ENCODE measurements at places on chromosomes 6 and 20.

DNA sequence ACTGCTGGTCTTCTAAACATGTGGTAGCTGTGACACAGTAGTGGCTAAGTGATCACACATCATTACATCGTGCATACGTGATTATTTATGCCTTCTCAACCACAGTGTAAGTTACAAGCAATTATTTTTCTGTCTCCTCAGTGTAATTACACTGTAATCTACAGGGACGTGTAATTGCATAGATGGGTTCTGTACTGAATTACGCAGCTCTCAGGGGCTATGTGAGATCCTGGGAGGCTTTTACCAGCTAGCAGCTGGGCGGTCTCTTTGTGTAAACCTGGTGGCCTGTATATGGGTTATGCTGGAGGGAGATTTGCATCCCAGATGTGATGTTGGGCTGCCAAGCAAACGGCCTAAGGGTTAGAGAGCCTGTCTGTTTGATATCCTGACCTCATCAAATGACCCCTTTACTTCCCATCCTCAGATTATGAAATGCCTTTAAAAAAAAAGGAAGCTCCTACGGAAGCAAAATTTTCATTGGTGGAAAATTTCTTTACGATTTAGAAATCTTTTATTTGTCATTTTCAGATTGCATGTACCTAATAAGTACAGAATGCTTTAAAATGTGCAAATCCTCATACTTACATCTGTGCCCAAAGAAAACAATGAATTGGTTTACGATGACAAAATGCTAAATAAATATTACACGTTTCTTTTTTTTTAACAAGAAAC is 402.8 kb upstream of the JAG1 start:
- DNase-seq = peak; percentile 58

DNA sequence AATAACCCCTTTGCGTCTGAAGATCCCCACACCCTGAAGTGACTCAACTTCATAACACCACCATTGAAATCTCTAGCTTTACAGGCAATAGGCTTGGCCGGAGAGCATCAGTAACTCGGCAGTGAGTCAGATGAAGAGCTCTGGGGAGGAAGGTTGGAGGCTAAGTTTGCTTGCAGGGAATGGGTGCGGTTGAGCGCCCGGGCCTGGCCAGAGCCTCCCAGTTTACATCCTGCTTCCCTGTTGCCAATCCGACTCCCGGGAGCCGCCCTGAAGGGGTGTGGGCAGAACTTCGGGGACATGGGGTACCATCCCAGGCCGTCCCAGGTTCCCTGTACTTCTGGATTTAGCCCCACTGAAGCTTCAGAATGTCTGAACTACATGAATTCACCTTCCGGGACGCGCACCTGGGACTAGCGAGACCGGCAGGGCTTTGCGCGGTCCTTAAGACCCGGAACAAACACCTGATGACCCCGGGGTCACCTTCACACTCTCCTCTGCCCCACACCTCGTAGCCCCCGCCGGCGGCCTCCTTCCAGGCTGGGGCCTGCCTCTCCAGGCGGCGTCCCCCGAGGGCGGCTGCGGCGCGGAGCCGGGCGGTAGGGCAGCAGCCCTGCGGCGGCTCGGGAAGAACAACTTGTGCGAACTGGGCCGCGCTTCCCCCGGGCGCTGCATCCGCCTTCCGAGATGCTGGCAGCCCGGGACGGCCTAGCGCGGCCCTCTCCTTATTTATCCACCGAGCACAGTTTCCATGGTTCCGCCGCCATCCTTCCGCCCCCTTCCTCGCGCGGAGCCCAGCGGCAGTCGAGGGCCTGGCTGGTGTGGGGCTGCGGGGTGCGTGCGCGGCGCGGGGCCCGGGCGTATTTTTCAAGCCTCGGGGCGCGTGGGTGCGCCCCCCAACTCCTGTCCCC is 56.6 kb upstream of the RREB1 start:
- peak; percentile 91 for DNase-seq

DNA sequence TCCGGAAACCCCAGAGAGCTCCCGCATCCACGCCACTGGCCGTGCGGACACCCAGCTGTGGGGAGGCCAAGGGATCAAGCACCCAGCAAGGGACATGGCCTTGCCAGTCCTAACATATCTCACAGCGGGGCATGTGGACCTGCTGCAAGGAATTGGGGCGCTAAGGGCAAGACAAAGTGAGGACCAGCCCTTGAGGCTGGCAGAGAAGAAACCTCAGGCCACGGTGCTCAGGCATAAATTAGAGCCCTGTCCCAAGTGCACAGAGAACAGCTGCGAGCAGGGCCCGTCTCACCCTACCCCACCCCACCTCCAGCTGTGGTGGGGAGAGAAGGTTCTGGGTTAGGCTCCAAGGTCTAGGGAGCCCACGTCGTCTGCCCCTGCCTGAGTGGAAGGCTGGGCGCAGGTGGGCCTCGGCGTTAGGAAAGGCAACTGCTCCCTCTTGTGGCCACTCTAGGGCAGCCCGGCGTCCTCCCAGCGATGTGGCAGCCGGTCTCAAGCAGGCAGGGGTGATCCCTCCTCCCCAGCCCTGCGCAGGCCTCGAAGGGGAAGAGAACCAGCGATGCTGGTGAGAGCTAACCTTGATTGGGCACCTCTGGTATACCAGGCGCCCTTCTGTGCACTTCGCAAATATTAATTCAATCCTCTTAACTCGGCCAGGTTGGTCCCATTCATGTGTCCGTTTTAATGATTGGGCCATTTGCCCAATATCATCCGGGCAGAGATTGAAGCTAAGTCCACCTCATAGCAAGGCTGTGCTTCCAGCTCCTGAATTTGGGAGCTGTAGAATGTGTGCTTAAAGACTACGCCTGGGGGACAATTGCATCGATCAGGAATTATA is 235.8 kb downstream of the NFATC2 start:
- peak; percentile 93 for DNase-seq

DNA sequence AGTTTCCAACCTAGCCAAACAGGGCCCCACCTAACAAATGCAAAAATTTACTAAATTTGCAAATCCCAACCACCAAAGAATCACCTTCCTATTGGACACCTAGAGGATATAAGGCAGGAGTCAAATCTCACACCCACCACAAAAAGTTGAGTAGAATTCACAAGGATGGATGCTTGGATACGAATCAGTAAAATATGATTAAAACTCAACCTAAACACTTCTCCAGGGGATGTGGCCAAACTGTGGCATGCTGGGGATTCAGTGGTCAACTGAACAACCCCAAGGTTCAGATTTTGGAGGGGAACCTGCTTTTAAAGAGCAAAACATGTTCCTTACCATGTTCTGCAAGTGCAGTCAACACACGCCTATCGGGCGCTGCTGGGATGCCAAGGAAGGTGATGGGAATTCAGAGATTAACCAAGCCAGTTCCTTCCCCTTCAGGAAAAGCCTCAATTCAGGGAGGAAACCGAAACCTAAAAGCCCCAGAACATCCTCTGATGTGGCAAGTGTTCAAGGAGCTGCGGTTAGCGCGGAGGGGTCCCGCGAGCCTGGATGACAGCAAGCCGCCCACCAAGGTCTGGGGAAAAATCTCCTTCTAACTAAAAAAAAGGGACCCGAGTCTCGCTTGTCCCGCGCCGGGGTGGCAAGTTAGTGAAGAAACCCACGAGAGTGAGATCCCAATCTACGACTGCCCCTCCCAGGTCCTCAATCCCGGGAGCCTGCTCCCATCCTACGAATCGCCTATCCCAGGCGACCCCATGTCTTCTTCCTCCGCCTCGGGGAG is 902 bp downstream of the SAMHD1 start:
- DNase-seq = no peak

- DNase-seq = no peak
These were observed 15.9 kb upstream of the FANCE start for GRCh38 chr6:35436071-35436857.

DNA sequence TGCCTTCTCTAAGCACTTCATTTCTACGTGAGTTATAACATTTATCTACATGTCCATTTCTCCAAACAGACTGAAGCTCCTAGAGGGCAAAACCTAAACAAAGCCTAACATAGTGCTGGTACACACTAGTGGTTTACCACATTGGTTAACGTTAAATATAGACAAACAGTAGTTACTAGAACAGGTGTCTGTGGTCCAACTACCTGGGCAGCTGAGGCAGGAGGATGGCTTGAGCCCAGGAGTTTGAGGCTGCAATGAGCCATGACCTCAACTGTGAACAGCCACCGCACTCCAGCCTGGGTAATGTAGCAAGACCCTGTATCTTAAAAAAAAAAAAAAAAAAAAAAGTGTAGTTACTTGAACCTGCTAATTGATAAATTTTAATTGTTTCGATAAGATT is 26.5 kb downstream of the PTPRK start:
- no peak for DNase-seq

GRCh38 chr6:110147870-110148269 is 31.6 kb downstream of the WASF1 start:
- no peak for DNase-seq

DNA sequence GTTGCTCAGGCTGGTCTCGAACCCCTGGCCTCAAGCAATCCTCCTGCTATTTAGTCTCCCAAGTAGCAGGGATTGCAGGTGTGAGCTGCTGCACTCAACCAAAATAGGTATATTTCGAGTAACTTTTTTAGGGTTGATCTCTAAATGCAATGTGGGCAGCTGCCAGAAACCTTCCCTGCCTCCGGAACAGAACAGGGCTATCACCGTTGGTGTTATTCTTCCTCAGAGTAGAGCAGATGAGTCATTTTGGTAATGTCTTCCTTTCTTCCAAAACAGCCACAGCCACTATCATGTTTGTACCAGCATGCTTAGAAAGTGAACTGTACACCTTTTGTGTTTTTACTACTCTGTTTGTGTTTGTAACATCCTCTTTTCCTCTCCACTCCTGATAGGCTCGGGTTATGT is 44.1 kb downstream of the SNX9 start:
- no peak for DNase-seq

GRCh38 chr6:33730611-33731010 is 16.1 kb downstream of the IP6K3 start:
- DNase-seq = no peak

GRCh38 chr6:130466748-130467061 is 100.9 kb downstream of the TMEM200A start:
- no peak for DNase-seq

- no peak for DNase-seq
These were observed 42.0 kb upstream of the PLCG1 start for GRCh38 chr20:41095110-41095969.

DNA sequence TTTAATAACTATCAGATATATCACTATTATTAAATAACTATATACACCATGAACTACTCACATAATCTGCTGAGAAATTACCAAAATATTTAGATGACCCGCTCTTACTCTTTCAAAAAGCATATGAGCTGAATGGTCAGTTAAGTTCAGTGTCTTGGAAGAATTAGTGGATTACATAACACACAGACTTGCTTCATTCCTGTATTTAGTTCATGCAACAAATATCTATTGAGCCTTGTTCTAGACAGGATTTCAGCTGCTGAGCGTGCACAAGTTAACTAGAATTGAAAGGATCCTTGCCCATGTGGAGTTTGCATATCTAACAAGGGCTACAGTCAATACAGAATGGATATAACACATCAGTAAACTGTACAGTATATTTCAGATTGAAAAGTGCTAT is 566.2 kb downstream of the CBLN4 start:
- no peak for DNase-seq

- no peak for DNase-seq
These were observed 1.9 kb downstream of the NCOA7 start for GRCh38 chr6:125792680-125793079.

DNA sequence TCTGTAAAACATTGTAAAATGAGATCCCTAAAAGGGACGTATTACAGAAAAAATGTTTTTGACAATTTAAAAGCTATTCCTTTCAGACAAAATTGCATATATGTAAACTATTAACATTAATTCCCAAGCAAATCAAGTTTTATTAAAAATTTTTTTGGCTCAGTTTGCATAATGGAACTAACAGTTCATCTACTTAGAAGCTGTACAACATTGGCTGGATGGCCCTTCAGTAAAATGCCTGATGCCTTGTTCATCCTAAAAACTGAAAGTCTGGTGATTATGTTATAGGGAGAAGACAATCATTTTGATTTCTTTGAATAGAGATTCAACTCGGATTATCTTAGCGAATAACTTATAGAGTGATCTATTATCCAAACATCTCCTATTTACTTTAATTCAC is 52.8 kb downstream of the ADGRG6 start:
- no peak for DNase-seq

DNA sequence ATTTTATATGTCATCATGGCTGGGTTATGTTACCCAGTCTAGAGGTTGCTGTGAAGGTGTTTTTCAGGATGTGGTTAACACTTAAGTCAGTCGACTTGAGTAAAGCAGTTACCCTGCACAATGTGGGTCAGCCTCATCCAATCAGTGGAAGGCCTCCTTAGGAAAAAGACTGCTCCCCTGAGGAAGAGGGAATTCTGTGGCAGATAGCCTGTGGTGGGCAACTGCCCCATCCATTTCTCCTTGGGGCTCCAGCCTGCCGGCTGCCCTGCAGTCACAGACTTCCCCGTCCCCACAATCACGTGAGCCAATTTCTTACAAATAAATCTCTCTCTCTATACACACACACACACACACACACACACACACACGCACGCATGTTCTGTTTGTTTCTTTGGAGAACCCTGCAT is 34.5 kb upstream of the MPC1 start:
- DNase-seq = no peak

DNA sequence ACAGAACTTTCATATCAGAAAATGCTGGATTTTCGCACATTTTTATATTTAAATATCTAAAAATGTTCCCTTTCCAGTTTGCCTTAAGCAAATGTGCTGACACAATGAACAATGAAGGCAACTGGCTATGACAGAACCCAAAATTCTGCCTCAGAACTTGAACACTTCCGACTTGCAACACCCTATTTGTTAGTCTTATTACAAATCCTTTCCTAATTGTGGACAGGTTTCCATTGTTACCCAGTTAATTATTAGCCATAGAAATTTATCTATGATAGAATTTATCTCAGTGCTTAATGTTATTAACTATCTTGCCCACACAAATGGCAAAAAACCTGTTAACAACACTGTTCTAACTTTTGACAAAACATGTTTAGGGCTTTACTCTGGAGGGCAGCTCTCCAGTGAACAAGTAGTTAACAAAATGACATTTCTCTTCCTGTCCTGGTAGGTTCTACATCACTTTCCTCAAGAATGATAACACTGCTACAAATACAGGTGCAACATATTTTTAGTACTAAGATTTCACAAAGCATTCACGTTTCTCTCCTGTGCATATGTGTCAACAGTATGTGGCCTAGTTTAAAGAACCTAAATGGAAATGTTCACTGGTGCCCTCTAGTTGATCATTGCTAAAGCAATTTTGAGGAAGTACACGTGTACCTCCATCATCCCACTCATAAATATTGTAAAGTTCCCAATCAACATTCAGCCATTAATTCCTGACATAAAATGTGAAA is 58.4 kb downstream of the HIVEP2 start:
- DNase-seq = no peak

GRCh38 chr20:20407891-20408805 is 40.2 kb downstream of the INSM1 start:
- no peak for DNase-seq

GRCh38 chr20:8156235-8157079 is 24.4 kb downstream of the PLCB1 start:
- DNase-seq = no peak

DNA sequence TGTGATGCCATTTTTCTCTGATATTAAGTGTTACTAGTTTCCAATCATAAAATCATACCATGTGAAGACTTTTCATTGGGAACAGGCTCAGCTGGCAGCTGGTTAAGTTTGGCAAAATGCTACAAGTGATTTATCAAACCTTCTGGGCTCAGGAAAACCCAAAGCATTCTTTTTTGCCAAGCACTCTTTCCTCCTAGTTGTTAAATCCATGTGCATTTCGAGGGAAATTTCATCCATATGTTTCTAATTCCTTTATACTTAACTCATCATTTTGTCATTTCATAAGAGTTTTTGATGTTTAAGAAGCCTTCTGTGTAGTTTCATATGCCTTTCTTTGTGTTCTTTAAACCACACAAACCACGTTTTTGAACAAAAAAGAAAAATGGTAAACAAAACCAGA is 217.6 kb upstream of the PDE10A start:
- DNase-seq = no peak

All from islet precursor cell (in vitro differentiated cells).